ENCODE measurements at places on chromosomes 1 and 21.

DNA sequence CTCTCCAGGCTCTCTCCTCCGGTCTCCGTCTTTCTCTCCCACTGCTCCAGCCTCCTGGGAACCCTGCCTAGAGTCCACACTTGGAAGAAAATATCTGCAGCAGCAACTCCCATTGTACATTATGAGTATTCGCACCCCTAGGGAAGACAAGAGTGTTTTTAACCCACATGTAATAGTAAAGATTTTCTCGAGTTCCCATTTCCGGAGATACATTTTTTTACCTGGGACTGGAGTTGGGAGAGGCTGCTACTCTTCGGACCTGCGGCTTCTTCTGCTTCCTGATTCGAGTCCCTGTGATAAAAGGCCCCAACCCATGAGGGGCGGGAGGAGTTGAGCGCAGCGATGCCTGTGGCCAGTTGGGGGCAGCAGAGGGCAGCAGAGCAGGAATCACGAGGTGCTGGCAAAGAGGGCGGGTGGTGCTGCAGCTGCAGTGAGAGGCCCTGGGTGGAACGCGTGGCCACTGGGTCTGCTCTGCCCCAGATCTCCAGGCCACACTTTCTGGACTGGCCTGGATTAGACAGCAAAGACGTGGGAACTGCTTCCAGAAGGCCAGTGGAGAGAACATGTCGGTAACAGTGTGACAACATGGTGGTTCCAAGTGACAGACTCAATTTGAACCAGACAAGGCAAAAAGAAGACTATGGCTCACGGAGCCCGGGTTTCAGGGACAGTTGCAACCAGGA is 221.0 kb upstream of the CSF3R start:
- peak; percentile 58 for DNase-seq

- no peak for DNase-seq
Measured at GRCh38 chr1:15296585-15297321, 49.7 kb downstream of the FHAD1 start.

DNA sequence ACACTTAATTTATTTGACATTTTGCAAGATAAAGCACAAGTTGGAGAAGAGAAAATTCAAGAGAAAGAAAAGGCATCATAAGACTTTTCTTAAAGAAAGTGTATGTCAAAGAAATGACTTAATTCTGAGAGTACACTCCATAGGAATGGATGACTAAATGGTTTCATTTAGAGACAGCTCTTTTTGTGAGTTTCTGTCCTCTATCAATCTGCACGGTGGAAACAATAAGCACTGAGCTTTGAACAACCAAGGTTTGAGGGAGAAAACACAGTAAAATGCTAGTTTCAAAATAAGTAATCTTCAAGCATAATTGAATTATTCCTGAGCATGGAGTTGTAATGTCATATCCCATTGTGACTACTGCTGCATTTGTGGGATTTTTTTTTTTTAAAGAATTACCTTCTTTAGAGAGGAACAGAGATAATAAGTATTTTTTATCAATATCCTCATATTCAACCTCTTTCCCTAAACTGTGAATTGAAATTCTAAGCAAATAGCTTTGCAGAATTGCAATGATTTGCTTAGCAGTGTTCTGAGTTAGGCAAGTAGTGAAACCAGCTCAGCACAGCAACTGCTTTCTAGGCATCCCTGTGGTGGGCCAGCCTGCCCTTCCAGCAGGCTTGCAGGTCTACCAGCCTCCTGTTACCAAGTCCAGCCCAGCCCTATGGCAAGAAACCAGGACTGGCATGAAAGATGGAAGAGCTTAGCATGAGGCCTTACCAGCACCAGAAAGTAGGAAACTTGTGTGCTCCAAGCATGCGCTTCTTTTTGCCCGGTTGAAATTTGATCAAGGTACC is 38.2 kb downstream of the KCNJ6 start:
- no peak for DNase-seq

DNA sequence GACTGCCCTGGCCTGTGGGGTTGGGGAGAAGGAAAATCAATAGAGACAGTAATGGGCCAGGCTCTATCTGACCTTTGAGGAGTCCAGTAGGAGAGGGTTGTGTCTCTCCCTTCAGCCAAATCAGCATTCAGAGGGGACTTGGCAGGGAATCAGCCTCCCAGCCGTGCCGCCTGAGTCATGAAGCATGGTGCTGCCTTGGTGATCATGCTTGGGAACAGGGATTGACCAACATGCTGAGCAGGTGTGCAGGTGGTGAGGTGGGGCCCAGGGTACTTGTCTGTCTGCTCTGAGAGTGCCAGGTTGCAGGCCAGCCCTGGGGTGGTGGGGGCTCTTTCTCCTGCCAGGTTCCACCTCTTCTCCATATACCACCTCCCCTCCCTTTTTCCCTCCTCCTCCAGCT is 58.9 kb upstream of the TLR5 start:
- DNase-seq = no peak

DNA sequence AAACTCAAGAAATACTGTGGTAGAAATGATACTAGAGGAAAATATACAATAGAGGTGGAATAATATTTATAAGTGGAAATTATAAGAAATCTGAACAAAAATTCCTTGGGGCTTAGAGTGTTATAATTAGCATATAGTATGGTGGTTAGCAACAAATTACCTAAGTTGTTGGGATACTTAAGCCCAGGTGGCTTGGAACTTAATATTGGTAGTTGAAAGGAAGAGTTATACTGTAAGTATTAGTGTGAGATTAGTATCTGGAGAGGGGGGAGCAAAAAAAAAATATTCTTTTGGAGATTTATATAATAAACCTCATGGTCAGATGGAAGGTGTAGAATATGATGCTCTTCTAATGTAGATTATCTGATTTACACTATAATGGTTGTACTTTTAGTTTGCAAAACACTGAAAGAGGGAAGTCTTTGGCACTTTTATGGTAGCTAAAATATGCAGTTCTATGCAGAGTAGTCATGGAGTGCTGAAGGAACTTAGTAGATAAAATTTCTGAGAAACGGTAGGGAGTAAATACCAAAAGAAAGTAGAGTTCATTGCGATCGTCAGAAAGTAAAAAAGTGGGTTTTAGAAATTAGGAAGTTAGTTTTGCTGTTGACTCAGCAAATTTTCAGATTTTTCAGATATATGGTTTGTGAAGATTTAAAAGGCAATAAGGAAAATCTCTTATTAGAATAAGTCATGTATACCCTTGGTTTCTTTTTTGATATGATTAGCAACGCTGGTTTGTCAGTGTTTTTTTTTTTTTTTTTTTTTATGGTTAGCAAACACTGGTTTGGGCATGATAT is 45.7 kb downstream of the MTF2 start:
- DNase-seq = no peak

GRCh38 chr1:235295902-235296350 is 32.1 kb downstream of the ARID4B start:
- DNase-seq = no peak

GRCh38 chr1:214219902-214220301 is 61.1 kb upstream of the SMYD2 start:
- DNase-seq = no peak

DNA sequence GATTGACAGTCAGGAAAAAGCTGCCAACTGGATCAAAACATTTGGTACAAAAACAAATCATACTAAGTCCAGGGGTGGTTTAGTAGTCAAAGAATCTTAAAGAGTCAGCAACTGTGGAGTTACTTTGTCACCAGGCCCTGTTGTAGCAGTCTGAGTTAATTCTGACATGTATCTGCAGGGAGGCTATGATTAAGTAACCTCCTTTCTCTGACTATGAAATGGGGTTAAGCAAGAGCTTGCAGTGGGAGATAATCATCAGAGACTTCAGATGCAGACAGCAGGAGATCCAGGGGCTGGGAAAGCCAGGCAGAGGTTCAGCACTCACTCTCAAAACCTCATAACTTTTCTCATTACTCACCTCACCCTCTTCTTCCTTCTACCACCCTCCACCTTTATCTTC is 99.2 kb upstream of the BTG3 start:
- no peak for DNase-seq

- no peak for DNase-seq
Measured at GRCh38 chr21:24941316-24942185, 665.7 kb downstream of the MRPL39 start.

DNA sequence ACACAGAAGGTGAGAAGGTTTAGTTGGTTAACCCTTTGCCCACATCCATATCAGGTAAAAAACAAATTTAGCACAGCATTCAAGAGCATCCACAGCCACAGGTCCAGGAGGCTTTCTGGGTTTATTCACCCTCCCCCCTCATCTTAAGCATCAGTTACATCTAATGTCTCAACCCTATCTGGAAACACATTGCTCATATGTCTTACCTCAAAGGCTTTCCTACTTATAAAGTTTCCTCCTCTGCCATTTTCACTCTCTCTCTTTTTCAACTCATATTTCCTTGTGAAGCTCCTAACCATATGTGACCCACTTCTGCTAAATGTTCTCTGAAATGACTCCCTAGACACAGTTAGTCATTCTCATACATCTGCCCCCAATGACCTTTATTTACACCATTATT is 47.9 kb upstream of the RUNX1 start:
- DNase-seq = no peak

DNA sequence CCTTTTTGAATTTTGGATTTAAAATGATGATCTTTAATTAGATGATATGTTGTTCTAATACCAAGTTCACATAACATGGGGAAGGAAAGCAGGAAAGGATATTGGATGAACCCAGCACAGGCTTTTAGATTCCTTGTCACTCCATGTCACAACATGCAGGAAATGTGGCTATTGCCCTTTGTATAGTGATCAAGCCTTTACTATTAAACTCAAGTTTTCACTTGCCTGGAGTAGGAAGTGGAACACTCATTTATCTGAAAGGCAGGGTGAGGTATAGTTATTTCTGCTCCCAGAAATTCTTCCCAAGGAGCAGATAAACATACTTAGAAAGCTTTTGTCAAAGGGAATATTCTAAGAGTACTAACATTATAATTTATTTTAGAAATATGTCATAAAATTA is 37.2 kb upstream of the BCAS2 start:
- DNase-seq = no peak

DNA sequence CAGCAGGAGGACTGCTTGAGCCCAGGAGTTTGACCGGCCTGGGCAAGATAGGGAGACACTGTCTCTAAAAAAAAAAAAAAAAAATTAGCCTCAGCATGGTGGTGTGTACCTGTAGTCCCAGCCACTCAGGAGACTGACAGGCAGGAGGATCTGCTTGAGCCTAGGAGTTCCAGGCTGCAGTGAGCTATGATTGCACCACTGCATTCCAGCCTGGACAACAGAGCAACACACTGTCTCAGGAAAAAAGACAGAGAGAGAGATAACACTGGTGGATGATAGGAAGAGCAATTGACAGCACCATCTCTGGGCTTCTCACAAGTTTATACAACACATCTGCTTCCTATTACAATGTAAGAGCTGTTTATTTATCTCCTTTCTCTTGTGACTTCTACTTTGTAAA is 2.4 kb upstream of the RNU11 start:
- no peak for DNase-seq

GRCh38 chr1:28232558-28233263 is at the start of gene DNAJC8:
TSS of gene DNAJC8 (minus strand) at chr1:28233029. CDS start at chr1:28232998, 31 bp downstream.
- DNase-seq = peak; percentile 94

DNA sequence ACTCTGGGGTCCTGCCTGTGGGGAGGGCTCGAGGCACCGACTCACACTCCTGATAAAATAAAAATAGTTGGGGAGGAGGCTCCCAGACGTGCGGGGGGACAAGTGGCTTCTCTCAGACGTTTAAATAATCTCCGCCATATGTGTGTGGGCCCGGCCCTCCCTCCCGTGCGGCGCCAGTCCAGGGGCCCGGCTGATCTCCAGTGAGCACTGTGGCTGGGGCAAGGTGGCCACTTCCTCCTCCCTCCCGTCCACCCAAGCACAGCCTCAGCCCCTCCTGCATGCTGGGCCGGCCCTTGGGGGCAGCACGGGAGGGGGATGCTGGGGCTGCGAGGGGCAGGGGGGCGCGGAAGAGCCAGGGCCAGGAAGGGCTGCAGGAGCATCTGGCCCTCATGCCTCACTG is 4.0 kb upstream of the PLCH2 start:
- DNase-seq = no peak

DNA sequence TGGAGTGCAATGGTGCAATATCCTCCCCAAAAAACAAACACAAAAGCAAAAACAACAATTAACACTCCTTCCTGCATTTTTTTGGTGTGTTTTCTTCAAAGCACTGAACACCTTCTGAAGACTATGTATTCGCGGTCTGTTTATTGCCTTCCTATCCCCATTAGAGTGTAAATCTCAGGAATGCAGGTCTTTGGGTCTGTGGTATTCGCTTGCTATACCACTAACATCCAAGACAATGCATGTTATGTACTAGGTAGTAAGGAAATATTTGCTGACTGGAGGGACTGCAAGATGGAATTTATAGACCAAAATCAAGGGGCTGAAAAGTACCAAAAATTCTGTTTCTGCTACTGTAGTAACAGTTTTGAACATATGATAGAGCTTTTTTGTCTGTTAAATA is 299.4 kb downstream of the RYR2 start:
- no peak for DNase-seq

DNA sequence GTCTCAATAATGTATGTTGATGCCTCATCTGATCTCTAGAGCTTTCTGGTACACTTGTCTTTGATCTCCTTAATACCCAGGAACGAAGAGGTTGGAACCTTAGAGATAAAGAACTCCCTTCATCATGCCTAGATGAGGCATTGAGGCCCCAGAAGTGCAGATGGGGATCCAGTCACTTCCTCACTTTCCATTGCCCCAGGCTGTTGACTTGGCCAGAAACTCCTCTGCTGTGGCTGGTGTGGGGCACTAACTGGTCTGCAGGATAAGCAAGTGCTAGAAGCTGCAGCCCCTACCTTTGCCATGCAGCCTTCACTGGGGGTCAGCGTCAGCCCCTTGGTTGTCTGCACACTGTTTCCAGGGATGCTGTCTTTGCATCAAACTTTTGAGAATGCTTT is 49.9 kb downstream of the STUM start:
- no peak for DNase-seq

DNA sequence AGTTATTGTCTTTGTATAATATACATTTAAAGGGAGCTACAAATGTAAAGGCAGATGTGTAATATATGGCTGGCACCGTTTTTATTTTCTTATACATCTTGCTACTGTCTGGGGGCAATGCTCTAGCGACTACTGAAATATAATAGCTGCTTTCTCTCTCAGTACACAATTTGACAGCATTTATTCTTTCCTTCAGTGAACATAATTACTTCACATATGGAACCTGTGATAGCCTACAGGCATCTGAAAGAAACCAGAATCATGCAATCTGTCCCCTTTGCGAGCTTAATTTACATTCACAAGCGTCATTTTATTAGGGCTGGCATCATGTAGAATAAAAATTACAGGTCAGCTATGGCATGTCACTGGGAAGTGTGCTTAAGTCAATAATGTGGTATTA is 557.5 kb upstream of the PTBP2 start:
- DNase-seq = no peak

GRCh38 chr1:86753700-86754099 is 49.3 kb downstream of the SH3GLB1 start:
- DNase-seq = no peak

Data from stimulated activated CD4-positive, alpha-beta T cell treated with anti-CD3 and anti-CD28 coated beads, Interleukin-4, amount 100 ng/mL, for 4 hours (primary cell).